ENCODE measurements at places on chromosomes 1 and 21. TPM values are rescaled to one million over a fixed set of nuclear protein-coding genes. Genes with fewer than 3 reads are reported as not detected.

The TMEM54 gene
- 2.3 TPM for total RNA-seq

The SPRR2A gene
- total RNA-seq, result not detected

The IL22RA1 gene
- not detected for total RNA-seq

The MCOLN2 gene
- total RNA-seq, result 38.5 TPM

The FCRL6 gene
- total RNA-seq, result 0.49 TPM

The UBXN10 gene
- 1.4 TPM for total RNA-seq

The IQGAP3 gene
- 11.6 TPM for total RNA-seq

The PDC gene
- not detected for total RNA-seq

Measured in T-helper 1 cell treated with Interleukin-12 subunit alpha and Interleukin-12 subunit beta and Interleukin-4 antibody, amounts not matched to agents 30 ng/mL and 1 ng/mL, for 36 hours (primary cell).